ENCODE measurements at places on chromosomes 2 and 18. TPM values are rescaled to one million over a fixed set of nuclear protein-coding genes. Genes with fewer than 3 reads are reported as not detected.
A peak's percentile ranks its signal among the peaks of the same experiment; 100 is the strongest.

GRCh38 chr18:32074206-32074605, 17.5 kb upstream of the RNF138 start:
- no peak for DNase-seq

GRCh38 chr18:49920731-49921130, 107.4 kb upstream of the ACAA2 start:
- DNase-seq, result no peak

DNA sequence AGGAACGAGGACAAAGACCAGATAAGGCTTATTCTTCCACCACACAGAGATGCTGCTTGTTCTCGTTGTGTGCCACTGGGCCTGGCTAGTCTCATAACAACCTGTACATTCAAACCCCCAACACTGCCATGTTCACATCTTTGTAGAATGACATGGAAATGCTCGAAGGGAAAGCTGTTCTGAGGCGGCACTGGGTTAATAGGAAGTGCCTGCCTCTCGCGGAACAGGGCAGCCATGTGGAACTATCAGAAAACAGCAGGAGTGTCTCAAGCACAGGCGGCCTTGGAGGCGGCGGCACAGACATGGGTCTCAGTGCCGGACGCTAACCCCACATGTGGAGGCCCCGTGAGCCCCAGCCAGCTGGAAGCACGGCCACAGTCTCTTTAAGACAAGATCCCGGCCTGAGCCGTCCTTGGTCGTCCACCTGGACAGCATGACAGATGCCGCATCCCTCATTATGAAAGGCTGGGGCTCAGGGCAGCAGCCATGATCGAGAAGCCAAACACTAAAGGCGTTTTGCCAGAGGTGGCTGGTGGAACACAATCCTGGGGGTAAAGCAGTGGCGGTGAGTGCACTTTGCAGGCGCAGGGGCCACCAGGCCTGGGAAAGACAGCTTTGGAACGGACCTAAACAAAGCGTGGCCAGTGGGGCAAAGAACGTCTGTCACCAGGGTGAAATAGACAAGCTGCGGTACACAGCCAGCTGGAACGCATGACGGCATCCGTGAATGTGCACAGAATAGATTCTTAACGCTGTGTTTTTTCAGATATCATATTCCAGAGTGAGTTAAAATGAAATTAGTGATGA, 161.0 kb downstream of the HDAC4 start:
- DNase-seq, result peak; percentile 56

GRCh38 chr2:19525313-19525712, 166.9 kb upstream of the OSR1 start:
- no peak for DNase-seq

DNA sequence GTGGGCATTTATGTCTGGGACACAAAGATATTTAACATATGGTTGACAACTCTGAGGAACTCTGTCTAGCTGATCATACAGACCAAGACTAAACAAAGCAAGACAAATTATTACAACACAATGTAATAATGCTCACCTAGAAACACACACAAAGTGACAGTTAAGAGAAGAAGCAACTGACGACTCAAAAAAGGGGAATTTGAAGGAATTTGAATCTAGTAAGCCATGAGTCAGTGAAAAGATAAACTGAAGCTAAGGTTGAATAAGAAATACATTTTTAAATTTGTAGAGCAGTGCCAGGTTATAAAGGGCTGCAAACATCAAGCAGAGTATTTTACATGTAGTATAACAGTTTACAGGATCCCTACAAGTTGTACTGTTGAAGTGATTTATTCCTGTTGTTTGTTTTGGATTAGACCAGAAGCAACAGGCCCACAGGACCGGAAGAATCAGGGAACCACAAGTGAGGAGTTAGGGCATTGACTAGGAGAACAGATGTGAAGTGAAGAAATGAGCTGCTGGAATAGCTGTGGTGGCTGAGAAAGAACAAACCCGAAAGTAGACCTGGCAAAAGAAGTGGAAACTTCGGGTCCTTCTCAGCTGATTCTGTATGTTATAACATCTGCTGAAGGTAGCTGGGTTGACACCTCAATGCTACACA, 35.6 kb downstream of the IFIH1 start:
- no peak for DNase-seq

DNA sequence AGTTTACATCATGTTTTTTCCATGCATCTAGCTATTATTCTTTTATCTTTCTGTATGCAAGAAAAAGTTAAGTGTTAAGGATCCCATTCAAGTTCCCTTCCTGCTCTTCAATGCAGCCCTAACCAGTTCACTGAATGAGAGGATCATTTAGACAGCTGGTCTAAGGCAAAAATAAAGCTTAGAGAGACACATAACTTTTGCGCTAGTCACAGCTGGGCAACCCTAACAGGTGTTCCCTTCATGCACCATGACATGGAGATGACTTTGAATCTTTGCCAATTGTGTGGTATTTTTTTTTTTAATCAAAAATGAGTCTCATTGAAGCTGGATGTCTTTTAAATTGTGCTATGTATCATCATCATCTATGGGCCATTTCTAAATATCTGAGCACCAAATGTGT, 393.8 kb upstream of the CYRIA start:
- no peak for DNase-seq

GRCh38 chr18:77369644-77370043, 120.0 kb downstream of the GALR1 start:
- DNase-seq, result no peak

DNA sequence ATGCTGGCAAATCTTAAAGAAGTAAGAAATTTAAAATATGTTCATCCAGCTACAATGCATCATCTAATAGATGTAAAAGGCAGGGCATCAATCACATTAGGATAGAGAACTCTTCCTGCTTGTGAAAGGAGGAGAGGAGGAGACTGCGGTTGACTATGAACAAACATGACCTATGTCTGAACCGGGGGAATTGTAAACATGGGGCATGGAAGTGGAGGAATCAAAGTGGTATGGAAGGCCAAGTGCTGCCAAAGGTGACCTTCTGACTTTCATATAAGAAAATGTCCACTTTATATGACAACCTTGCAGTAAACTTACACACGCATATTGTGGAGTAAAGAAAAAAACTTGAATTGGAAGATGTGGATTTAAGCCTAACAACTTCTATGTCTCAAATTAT, 20.0 kb upstream of the SLC8A1 start:
- DNase-seq, result no peak

DNA sequence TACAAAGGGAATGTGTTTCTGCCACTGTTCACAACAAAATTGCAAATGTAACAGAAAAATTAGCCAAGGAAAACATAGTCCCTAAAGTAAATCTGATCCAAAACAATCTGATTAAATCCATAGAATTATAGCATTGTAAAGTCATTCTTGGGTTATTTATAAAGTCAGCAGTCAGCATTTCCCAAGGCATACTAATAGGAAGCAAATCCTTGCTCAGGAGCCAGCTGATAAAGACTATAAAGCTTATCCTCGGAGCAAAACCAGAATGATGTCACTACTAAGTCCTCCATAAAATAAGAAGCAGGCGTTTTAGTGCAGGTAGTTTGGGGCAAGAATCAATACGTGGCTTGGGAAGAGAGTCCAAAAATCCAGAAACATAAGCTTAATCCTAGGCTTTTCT, 67.3 kb upstream of the CSRNP3 start:
- DNase-seq, result no peak

Gene HOXD3
- 28.2 TPM for total RNA-seq

Gene EGR4
- total RNA-seq, result not detected

Gene ACSL3
- 124 TPM for total RNA-seq

Gene MYCN
- total RNA-seq, result 3.7 TPM

Data from ureter (tissue), 1 donor.